ENCODE measurements at places on chromosomes 1 and 21.

DNA sequence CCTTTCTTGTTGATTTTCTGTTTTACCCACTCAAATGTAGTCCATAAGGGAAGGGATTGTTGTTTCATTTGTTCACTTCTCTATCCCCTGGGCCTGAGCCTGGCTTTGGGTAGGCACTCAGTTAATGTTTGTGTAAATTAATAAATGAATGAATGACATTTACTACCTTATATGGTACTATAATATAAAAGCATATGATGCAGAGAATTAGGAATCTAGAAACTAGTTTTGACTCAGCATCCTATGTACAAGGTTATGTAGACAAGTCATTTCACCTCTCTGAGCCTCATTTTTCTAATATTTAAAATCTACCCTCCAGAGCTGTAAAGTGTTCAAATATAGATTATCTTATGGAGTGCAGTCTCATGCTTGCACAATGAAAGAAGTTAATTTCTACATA lies 68.9 kb upstream of the S1PR1 start:
- DNase-seq: no peak

- no peak for DNase-seq
These were observed 30.0 kb upstream of the PADI6 start for GRCh38 chr1:17342014-17342441.

DNA sequence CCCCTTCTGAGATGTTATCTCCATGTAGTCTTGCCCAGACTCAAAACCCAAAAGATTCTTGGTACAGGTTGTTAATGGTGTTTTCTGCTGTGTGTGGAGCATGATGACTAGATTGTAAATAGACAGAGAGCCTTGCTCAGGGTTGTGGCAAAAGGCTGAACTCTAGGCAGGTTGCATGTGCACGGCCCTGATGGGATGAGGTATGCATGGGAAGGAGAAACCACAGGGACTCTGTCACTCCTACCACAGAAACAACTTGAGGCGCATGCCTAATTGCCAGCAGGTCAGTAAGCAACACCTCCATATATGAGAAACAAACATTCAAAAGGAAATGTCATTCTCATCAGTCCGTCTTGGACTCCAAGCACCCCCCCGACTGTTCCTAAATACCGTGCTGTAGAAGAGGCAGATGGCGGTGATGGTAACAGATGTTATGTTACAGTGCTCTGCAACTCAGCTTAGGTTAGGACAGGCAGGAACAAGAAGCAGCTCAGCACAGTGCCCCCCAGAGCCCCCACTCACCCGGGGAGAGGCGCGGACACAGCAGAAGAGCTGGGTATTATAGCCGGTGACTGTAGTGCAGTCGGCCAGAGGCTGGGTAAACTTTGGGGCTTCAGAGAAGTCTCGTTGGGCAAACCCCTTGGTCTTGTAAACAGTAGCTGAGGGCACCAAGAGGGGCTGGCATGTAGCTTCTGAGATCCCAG lies 10.9 kb downstream of the MYBPHL start:
- no peak for DNase-seq

GRCh38 chr21:44087426-44088400 lies 19.5 kb upstream of the PWP2 start:
- DNase-seq: no peak

GRCh38 chr1:42142894-42143675 lies 10.1 kb upstream of the GUCA2B start:
- no peak for DNase-seq
